ENCODE measurements at places on chromosomes 5 and 9. TPM values are rescaled to one million over a fixed set of nuclear protein-coding genes. Genes with fewer than 3 reads are reported as not detected.

DNA sequence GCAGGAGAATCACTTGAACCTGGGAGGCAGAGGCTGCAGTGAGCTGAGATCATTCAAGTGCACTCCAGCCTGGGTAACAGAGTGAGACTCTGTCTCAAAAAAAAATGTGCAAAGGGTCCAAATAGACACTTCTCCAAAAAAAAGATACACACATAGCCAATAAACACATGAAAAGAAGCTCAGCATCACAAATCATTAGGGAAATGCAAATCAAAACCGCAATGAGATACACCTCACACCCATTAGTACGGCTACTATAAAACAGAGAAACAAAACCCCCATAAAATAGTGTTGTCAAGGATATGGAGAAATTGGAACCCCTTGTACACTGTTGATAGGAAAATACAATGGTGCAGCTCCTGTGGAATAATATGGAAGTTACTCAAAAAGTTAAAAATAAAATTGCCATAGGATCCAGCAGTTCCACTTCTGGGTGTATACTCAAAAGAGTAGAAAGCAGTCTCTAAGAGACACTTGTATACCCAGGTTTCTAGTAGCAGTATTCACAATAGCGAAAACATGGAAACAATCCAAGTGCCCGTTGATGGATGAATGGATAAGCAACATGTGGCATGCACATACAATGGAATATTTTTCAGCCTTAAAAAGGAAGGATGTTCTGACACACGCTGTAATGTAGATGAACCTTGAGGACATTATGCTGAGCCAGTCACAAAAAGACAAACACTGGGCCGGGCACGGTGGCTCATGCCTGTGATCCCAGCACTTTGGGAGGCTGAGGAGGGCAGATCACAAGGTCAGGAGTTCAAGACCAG lies 57.2 kb upstream of the PPARGC1B start:
- DNase-seq, result no peak

C9 gene
- total RNA-seq, result not detected

GRCh38 chr5:81633471-81633870 lies 117.4 kb downstream of the SSBP2 start:
- no peak for DNase-seq

GRCh38 chr9:111836311-111836710 lies 41.6 kb upstream of the SHOC1 start:
- DNase-seq, result no peak

NRARP gene
- 0.32 TPM for total RNA-seq

DNA sequence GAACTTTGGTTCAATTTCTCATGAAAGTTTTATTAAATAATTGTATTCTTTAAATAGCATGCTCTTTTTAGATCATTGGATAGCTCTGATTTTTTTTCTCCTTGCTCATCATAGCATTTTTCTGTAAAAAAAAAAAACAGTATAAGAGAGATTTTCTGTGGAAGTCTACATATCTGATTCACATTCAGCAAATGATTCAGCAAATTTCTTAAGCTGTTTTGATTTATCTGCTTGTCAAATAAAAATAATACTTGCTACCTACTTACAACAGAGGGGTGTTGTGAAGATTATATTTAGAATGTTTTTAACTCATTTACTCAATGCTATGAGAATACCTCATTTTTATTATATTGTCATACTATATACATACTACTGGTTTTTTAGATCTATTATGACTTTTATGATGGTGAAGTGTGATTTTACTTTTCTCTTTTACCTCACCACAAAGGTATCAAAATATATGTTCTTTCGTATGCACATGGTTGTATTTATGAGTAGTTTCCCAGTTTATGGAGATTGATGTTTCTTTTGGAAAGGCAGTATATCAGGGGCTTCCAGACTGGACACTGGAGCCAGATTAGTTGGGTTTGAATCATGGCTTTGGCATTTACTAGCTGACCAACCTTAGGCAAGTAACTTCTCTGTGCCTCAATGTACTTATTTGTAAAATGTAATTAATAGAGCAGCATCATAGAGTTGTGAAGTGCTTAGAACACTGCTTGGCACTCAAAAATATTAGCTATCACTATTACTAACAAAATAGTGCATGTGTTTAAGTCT lies 25.5 kb downstream of the TNPO1 start:
- no peak for DNase-seq

- no peak for DNase-seq
Measured at GRCh38 chr9:12784461-12785259, 9.8 kb downstream of the LURAP1L start.

GRCh38 chr5:93721071-93721470 lies 20.3 kb downstream of the POU5F2 start:
- peak; percentile 13 for DNase-seq

DNA sequence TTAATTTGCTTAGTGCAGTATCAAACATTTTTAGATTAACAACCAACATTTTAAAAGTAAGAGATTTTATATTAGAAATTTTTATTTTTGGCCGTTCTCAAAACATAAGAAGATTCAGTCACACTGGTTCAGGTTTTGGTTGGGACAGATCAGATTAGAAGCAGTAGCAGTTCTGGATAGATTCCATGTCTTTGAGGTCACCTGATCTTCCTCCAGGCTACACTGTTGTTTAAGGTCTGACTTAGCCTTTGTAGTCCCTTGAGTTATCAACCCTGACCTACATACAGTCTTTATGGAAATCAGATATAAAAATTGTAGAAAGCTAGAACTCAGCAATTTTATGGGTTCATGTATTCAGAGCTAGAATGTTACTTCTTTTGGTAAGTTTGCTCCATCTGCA lies 910.0 kb upstream of the WWC1 start:
- DNase-seq, result no peak

GRCh38 chr9:12855066-12855465 lies 80.2 kb downstream of the LURAP1L start:
- DNase-seq, result no peak

DNA sequence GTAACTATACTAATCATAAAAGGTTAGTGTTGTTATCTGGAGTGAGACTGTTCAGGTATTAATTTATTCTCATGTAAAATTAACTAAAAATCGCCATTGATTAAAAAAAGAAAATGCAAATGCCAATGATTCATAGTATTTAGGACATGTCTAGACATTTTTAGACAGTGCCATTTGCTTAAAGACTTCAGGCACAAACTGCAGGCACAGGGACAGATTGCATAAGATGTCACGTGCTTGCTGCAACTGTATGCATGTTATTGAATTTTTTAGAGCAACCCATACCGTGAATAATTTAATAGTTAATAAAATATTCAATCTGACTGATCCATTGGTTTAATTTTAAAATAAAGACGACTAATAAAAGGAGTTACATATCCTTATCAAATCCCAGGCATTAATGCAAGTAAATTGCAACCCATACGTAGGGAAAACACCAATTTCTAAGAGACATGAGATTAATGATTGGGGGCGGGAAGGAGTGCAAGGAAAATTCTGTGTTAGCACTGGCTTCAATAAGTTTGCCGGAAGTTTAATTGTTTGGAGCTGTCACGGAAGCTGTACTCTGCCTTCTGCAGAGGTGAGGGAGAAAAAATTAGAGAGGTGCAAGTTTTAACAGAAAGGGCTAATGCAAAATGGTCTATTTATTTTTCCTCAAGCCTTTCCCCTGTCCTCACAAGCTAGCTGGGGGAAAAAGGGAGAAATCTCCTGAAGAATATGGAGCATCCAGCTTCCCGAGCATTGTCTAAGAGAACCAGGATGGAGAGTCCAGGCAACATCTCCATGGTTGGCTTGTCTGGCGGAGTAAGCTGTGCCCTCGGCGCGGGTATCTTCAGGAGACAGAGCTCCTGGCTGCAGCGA lies 2.9 kb downstream of the EDIL3 start:
- DNase-seq, result no peak

STK32A gene
- not detected for total RNA-seq

FRRS1L gene
- not detected for total RNA-seq

GRCh38 chr9:129910628-129911567 lies 75.6 kb downstream of the USP20 start:
- no peak for DNase-seq

DNA sequence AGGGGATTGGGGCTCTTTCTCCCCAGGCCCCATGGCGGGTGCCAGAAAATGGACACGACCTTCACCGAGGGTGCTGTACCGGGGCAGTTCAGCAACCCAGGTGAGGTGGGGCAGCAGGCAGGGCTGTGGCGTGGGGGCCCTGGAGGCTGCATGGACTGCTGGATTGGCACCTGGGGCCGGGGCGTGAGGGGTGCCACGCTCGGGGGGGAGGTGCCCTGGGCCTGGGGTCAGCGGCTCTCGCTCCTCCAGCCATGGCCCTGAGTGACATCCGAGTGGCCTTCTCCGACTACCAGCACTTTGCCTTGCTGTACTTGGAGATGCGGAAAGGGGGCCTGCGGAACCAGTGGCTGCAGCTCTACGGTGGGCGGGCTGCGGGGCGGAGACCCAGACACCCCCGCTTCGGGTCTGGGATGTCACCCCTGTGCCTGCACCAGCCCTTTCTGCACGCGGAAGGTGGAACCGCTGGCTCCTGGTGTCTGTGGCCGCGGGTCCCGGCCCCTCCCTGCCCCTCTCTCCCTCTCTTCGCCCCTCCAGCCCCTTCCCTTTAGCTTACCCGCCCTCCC lies 1.8 kb downstream of the LCNL1 start:
- DNase-seq, result no peak

GRCh38 chr5:80239680-80240367 lies 16.0 kb downstream of the SERINC5 start:
- no peak for DNase-seq

PAX5 gene
- 0.12 TPM for total RNA-seq

ZNF883 gene
- total RNA-seq, result 0.42 TPM

PCDHGA1 gene
- total RNA-seq, result 0.04 TPM

DNA sequence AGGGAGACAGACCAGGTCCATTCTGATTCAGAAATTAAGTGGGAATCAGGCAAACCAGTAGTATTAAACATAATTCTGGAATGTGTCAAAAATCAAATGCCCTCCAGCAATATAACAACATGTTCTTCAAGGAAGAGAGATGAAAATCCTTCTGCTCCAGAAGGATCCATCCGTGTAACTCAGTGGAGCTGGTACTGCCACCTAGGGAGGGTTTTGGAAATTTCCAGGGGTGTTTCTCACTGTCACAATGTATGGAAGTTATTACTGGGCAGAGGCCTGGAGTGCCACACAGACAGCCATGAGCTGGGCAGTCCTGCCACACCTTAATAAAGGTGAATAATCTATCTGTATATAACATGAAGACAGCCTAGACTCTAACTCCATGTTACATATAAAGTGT lies 87.5 kb downstream of the TTLL11 start:
- no peak for DNase-seq

NR5A1 gene
- not detected for total RNA-seq

HMMR gene
- total RNA-seq, result 69.4 TPM

DNA sequence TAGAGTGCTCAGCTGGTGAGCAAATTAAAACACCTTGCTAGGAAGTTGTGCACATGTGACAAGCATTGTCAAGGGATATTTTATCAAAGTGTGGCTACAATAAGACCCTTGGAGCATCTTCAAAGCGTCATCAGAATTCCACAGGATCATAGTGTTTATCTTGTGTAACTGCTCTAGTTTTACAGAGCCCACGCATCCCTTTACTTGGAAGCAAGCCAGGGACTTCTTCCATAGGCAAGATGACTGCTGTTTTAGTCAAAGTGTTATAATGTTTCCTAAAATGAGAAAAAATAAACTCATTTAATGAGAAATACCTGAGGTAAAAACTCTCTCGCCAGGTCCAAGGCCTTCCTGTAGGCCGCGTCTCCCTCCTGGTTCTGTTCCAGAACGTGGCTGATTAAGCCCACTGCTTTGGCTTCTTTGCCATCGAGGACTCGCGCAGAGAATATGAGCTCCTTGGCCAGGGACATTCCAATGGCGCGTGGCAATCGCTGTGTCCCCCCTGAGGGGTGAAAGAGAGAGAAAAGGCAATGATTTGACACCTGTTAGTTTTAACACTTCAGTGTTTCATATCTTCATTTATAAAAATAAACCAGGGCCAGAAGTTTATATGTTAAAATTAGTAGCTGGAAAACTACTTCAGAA lies 141.1 kb downstream of the AUH start:
- no peak for DNase-seq

Data from activated CD4-positive, alpha-beta T cell treated with anti-CD3 and anti-CD28 coated beads, Interleukin-2, amount 10 ng/mL, durations not matched to agents 7 days and 5 days (primary cell).